ENCODE measurements at places on chromosomes 2 and 18.

DNA sequence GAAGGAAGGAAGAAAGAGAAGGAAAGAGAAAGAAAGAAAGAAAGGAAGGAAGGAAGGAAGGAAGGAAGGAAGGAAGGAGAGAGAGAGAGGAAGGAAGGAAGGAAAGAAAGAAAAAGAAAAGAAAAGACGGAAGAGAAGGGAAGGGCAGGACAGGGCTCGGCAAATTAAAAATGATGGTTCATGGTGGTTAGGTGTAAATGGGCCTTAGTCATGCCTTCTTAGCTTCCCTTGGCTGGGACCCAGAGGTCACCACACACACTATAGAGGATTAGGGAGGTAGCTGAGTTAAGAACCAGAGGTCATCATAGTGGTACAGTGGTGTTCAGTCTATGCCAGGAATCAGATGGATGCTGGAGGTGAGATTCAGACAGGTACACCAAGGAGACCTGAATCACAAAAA, 9.3 kb upstream of the ATL2 start:
- no peak for DNase-seq

- DNase-seq = no peak
Observed at GRCh38 chr2:147989809-147990403, 30.6 kb downstream of the ORC4 start.

GRCh38 chr2:26820932-26821331, 27.0 kb upstream of the DPYSL5 start:
- no peak for DNase-seq

- no peak for DNase-seq
Observed at GRCh38 chr2:65686928-65687521, 254.6 kb upstream of the SPRED2 start.

DNA sequence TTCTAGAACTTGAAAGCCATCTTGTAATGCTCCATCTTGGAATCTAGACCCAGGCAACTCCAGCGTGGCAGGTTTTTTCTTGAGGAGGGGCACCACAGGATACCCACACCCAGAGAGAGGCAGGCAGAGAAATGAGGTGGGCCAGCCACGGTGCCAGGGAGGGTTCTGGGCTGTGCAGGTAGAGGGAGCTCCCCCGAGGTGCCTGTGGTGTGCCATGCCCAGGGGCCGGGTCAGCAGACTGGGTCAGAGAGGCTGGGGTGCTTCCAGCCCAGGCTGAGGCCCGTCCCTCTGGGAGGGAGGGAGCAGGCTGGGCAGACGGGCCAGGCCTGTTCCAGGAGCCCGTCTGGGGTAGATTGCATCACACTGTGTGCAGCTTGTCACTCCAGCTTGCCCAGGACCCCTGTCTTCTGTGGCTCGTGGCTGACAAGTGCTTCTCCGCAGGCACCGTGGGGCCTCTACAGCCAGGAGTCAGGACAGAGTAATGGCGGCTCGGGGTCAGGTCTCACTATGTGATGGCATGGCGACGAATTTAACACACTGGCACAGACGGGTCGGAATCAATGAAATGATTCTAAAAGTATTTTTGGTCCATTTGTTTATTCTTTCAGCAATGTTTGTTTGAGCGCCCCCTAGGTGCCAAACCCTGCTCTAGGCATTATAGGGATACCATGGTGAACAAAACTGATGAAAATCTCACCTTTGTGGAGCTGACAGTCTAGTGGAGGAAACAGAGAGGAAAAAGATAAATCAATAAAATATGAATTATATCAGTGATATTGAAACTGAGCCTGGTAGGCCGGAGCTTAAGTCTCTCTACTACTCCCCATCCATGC, 144.0 kb downstream of the ACOXL start:
- DNase-seq = peak; percentile 78

Data from endodermal cell (in vitro differentiated cells).